DMS153 (cell line): ENCODE measurements at places on chromosomes 1 and 21.
A peak's percentile ranks its signal among the peaks of the same experiment; 100 is the strongest.

- no peak for DNase-seq
These were observed 1.3 kb downstream of the FOXJ3 start for GRCh38 chr1:42333662-42334239.

GRCh38 chr1:169060919-169061639 is 45.4 kb upstream of the ATP1B1 start:
- no peak for DNase-seq

GRCh38 chr1:181160322-181160721 is 71.8 kb downstream of the IER5 start:
- no peak for DNase-seq

- no peak for DNase-seq
These were observed 868 bp downstream of the C1orf21 start for GRCh38 chr1:184387476-184388318.

GRCh38 chr1:241950390-241950789 is 7.2 kb upstream of the BECN2 start:
- DNase-seq, result no peak

GRCh38 chr1:98550076-98550475 is 111.4 kb upstream of the SNX7 start:
- no peak for DNase-seq

GRCh38 chr1:2073382-2074230 is 23.4 kb downstream of the PRKCZ start:
- DNase-seq, result no peak

GRCh38 chr1:211487082-211487481 is 4.9 kb downstream of the RD3 start:
- DNase-seq, result no peak

DNA sequence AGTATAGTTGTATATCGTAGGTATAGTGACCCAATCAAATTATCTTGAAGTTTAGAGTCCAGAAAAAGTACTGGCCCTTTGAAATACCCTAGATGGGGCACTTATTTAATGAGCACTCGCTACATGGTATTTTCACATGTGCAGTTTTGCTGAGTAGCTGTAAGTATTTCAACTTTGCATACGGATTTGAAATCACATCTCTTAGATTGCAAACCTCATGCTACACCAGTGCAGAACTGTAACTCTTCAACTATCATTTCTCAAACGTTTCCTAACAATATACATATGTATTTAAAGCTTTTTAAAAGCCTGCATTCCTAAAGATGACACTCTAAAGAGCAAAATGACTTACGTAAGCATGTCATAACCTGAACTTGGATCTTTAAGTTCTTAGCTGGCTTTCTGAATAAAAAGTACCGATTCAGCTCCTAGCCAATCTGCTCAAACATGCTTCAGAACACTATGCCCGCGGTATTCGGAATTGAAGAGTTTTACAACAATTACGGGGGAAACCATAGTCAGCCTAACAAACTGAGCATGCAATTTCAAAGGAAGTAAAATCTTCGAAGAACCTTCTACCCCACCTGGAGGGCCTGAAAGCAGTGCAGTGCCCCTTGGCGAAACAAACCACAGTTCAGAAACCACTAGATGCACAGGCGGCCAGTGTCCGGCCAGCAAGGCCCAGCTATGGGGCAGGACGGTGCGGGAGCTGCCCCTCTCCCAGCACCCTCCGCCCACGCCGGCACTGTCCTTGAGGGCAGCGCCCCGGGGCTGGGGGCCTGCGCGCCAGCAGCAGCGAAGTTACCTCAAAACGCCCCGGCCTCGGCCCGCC is 863 bp downstream of the FH start:
- DNase-seq, result no peak

DNA sequence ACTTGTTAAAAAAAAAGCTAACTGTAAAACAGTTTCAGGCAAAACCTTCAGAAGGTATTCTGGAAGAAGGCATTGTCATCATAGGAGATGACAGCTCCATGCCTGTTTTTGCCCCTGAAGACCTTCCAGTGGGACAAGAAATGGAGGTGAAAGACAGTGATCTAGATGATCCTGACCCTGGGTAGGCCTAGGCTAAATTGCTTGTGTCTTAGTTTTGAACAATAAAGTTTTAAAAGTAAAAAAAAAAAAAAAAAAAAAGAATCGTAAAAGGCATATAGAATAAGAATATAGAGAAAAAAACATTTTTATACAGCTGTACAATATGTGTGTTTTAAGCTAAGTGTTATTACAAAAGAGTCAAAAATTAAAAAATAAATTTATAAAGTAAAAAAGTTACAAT is 106.6 kb upstream of the PLXNA2 start:
- no peak for DNase-seq

DNA sequence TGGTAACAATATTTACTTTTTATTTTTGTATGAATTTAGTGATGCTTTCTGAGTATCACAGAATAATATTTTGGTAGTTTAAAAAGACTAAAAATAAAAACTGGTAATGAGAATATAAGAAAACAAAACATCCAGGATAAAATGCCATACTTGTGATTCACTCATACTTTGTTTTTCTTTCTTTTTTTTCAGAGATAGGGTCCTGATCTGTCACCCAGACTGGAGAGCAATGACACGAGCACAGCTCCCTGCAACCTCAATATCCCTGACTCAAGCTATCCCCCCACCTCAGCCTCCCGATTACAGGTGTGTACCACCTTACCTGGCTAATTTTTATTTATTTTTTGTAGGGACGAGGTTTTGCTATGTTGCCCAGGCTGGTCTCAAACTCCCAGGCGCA is 64.2 kb upstream of the ADAM30 start:
- no peak for DNase-seq

DNA sequence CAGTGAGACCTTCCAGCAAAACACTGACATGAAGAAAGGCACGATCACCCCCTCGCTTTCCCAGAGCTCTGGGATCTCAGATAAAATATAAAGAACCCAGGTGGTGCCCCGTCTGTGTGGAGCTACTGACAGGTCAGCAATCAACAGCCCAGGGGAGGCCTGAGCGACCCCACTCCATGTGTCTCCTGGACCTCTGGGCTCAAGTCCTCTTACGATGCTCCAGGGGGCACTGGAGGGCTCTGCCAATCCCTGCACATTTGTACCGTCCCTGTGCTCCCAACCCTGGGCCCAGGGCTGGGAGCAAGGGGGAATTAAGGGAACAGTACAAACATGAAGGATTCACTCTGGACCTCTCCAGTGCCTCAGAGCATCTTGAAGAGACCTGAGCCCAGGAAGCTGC is 12.5 kb downstream of the S100A7A start:
- no peak for DNase-seq

DNA sequence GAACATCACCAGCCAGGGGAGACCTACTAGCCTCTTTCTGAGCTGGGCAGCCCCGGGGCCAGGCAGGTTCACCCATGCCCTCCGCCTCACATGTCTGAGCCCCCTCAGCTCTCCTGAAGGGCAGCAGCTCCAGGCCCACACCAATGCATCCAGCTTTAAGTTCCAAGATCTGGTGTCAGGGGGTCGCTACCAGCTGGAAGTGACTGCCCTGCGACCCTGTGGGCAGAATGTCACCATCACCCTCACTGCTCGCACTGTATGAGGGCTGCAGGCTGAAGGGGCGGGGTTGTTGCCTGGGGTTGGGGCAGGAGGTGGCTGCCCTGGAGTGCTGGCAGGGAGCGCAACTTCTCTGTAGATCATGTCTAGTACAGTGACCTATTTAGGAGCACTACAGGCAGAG is 8.5 kb upstream of the PTPN7 start:
- no peak for DNase-seq

- DNase-seq, result no peak
These were observed 448 bp downstream of the AURKAIP1 start for GRCh38 chr1:1374589-1374928.

DNA sequence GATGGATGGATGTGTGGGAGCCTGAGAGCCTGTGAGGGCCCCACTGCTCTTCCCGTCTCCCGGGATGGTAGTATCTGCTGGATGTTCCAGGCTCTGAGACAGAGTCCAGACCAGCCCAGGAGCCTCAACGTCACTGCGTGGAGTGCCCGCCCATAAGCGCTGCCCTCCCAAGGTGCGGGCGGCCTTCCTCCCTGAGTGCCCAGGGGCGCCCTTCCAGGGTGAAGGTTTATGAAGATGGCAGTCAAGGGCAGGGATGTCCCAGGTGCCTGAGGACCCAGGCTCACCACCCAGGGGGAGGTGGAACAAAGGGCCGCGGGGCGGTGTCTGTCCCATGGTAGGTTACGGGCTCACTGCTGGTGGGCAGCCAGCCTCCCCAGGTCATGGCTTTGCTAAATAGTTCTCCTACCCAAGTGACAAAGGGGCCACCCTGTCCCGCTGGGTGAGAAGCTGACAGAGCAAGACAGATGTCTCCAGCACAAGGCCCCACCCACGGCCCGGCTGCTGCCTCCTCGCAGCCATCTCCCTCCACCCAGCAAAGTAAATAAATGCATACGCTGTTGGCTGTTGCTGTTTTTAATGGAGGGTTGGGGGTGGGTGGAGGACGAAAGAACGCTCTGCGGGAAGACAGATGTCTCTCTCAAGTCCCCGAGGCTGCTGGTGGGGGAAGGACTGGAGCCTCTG is 9.0 kb upstream of the GPR153 start:
- peak; percentile 73 for DNase-seq

- DNase-seq, result no peak
These were observed 16.6 kb upstream of the LRRC3 start for GRCh38 chr21:44438531-44439210.

- DNase-seq, result no peak
These were observed 38.2 kb upstream of the KIRREL1 start for GRCh38 chr1:157955221-157955620.

DNA sequence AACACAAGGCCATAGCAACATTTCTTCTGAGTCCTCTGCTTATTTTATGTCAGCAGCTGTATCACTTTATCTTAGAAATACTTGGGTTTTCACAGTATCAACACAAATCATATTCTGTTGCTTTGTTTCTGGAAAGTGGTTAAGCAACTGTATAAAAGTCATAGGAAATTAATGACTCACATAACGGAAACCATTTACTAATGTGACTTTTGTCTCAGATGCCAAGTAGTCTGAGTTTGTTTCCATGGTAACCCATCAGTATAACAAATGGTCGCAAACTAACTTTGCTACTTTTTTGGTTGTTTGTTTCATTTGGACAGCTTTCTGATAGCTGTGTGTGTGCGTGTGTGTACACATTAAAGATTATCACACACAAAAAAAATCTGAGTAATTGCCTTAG is 31.1 kb downstream of the EEIG2 start:
- DNase-seq, result no peak

DNA sequence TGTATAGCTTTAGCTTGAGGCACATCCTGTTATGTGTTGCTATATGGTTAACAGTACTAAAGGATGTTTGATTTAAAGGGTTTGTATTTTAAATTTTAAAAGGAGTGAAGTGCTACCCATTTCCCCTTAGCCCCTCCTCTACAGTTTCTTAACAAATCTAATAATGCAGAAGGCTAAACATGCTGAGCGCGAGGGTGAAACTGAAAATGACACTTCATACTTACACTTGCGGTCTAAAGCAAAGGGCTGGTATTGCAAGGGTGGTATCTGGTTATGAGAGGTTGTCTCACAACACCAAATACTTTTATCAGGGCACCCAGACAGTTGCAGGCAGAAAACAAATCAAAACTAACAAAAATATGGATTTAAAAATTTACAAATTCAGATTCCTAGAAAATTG is 172.3 kb downstream of the SIPA1L2 start:
- DNase-seq, result no peak

DNA sequence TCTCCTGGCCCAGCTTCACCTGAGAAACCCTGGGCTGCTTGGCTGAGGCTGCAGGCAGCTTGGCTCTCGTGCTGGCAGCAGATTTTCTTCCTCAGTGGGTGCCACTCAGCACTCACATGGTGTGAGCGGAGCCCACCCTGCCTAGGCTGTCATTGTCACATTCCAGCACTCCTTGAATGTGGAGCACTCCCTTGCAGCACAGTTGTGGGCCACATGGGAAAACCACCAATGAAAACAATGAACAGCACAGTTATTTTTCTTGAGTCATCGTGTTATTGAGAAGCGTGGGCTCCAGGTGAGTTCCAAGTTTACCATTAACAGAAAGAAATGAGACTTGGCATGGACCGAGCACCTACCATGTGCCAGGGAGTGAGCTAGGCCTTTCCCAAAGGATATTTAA is 27.2 kb upstream of the TRIM67 start:
- no peak for DNase-seq

DNA sequence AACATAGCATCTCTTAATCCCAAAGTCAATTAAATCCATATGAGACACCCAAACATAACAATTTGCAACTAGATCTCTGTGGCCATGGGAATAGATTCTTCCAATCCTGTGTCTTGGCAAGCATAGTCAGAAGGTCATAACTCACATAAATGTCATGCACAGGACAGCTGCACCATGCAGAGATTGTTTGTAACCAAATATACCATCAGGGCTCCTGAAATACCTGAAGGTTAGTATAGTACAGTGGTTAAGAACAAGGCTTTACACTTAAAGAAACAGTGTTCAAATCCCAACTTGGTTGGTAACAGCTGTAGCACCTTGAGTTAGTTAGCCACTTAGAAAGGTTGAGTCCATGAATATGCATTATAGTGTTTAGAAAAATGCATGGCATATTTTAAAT is 82.6 kb upstream of the CCDC190 start:
- DNase-seq, result no peak

- DNase-seq, result no peak
These were observed 295.5 kb upstream of the PROX1 start for GRCh38 chr1:213692321-213692720.

- no peak for DNase-seq
These were observed 758 bp downstream of the PTBP2 start for GRCh38 chr1:96722161-96722922.

- DNase-seq, result peak; percentile 73
These were observed 66.1 kb downstream of the ADARB1 start for GRCh38 chr21:45140346-45140940.

GRCh38 chr1:225899044-225899925 is 10.3 kb upstream of the LEFTY1 start:
- DNase-seq, result no peak

- DNase-seq, result no peak
These were observed 117.5 kb upstream of the NEGR1 start for GRCh38 chr1:72399807-72400206.

- no peak for DNase-seq
These were observed 15.4 kb upstream of the ADAR start for GRCh38 chr1:154623358-154623757.

DNA sequence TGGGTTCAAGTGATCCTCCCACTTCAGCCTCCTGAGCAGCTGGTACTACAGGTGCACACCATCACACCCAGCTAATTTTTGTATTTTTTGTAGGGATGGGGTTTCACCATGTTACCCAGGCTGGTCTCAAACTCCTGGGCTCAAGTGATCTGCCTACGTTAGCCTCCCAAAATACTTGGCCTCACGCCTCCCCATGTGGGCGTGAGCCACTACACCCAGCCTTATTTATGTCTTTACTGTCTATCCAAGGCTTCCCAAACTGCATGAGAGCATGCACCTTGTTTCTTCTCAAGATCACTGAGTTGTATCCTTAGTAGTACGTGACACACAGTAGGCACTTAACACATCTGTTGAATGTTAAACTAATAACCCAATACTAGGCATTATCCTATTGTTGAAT is 14.2 kb downstream of the WASF2 start:
- DNase-seq, result no peak

- no peak for DNase-seq
These were observed 137.1 kb upstream of the USP24 start for GRCh38 chr1:55352080-55352810.

GRCh38 chr1:230430499-230430898 is 4.4 kb upstream of the PGBD5 start:
- no peak for DNase-seq
